ENCODE measurements at places on chromosomes 11 and 22.

- peak; percentile 75 for DNase-seq
Observed at GRCh38 chr22:36365020-36365411, 22.8 kb downstream of the MYH9 start.

DNA sequence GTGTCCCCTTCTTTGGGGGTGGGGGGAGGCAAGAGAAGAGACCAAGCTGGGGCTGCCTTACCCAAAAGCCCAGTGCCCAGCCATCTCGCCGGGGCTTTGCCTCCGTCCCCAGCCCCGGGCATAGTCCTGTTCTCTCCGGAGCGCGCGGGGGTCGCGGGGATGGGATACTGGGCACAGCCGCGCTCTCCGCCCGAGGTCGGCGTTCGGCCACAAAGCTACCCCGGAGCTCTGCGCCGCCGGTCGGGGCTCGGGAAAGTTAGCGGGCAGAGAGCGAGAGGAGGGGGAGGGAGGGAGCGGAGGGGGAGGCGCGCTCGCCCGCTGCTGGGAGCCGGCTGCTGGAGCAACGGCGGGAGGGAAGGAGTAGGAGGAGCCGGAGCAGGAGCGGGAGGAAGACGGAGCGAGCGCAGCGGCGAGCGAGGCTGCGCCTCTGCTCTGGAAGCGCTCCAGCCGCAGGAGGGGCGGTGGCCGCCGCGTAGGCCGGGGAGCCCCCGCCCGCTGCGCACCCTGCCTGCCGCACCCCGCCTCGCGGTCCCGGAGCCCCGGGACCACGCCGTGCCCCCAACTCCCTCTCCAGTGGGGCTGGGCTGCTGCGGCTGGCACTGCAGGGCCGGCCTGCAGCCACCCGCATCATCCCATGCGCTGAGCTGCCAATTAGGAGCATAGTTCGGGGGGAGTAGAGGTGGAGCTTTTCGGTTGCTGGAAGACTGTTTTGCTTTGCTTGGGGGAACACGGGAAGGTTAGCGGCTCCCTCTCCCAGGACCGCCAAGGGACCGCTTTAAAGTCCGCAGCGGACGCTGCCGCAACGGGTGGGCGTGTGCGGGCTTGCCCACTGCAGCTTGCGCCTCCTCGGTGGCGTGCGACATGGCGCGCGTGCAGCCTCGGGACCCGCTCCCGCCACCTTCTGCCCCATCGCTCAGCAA, at the start of gene SCN4B:
TSS of gene SCN4B (minus strand) at position 272 of the 920 bp plus-strand sequence. CDS start at position 122, 150 bp downstream.
- peak; percentile 88 for DNase-seq

DNA sequence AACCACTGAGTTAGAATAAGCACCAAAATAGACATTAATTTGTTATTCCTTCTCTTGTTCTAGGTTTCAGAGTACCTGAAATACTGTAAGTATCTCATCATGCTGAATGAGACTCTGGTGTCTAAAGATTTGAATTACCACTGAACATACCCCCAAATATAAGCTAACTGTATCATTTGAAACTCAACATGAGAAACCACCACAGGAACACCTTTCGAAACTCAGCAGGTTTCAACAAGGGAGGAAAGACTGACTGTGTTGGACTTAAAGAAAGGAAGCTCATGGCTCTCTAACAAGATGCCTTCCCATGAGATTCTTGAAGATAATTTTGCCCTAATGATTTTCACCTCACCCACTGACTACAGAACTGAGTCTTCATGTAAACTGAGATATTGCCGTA, 37.0 kb downstream of the PRCP start:
- DNase-seq = no peak

GRCh38 chr22:22712092-22712658, 67.8 kb downstream of the GGTLC2 start:
- DNase-seq = no peak

GRCh38 chr11:61037441-61038093, 64.7 kb upstream of the CD5 start:
- DNase-seq = no peak

- DNase-seq = no peak
Observed at GRCh38 chr11:3102641-3102921, 45.4 kb upstream of the CARS1 start.

- no peak for DNase-seq
Observed at GRCh38 chr22:40463017-40463631, 92.7 kb downstream of the SGSM3 start.

- no peak for DNase-seq
Observed at GRCh38 chr11:203945-204586, 3.1 kb downstream of the BET1L start.

GRCh38 chr22:48636746-48637145, 1190.9 kb downstream of the BRD1 start:
- no peak for DNase-seq

DNA sequence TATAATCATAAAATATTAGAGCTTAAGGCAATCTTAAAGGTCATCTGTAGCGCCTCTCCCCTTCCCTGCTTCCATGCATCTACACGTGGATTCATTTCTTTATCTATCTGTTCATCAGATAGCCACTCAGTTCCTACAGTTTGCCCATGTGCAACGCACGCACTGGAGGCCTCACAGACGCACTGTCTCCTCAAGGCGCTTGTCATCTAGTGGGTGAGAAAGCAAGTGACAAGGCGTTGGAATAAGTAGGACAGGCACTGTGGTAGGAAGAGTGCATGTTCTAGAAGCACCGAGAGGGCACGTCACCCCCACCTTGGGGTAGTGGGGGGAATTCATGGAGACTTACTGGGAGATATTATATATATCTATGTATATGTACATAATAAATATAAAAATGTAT, 20.8 kb upstream of the JAM3 start:
- no peak for DNase-seq

DNA sequence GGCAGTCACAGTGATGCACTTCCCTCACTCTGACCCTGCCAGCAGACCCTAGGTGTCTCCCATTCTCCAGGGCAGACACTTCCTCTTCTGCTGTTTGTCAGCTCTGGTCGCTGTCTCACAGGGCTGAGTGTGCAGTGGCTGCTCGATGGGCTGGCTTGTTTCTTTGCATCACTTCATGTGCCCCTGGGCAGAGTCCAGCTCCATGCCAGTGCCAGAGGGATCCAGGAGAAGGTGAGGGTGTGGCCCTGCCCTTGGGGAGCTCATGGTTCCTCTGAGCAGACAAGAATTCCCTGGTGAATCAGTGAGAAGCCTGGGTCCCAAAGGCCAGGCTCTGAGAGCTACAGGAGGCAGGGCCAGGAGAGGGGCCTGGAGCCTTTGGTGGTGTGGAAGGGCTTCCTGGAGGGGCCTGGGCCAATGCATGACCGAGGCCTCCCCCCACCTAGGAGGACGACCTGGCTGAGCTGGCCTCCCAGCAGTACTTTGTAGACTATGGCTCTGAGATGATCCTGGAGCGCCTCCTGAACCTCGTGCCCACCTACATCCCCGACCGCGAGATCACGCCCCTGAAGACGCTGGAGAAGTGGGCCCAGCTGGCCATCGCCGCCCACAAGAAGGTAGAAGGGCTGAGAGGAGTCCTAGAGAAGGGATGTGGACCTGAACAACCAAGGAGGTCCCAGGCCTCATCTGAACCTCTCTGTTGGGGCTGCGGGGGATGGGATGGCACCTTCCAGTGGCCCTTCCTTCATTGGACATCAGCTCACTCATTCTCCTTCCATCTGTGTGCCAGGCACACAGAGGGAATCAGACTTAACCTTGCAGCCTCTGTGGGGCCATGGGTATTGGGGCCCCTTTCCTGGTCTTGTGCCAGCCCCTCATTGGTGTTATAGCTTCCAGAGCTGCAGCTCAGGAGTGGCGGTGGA, 66.1 kb downstream of the MYO7A start:
- DNase-seq = no peak

- DNase-seq = no peak
Observed at GRCh38 chr11:99176430-99176829, 155.7 kb downstream of the CNTN5 start.

DNA sequence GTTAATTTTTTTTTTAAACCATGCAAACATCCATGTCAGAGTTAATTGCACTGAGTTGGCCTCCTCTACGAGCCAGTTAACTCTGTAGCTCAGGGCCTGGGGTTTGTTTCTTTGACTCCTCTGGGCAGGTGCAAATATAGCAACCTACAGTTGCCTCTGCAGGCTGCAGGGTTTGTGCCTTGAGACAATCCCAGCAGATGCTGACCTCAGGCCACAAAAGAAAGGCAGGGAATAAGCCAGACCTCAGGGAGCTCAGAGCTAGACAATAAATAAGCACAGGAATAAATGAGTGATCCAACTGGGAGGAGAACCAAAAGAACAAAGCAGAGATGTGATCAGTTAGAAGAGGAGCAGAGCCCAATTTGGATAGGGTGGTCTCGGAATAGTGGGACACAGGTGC, 390.8 kb downstream of the SHANK2 start:
- no peak for DNase-seq

GRCh38 chr11:113351068-113351450, 36.5 kb upstream of the ANKK1 start:
- no peak for DNase-seq

GRCh38 chr11:64011371-64011770, 24.4 kb upstream of the FLRT1 start:
- no peak for DNase-seq

- peak; percentile 45 for DNase-seq
Observed at GRCh38 chr22:36457688-36458450, 23.6 kb downstream of the TXN2 start.

DNA sequence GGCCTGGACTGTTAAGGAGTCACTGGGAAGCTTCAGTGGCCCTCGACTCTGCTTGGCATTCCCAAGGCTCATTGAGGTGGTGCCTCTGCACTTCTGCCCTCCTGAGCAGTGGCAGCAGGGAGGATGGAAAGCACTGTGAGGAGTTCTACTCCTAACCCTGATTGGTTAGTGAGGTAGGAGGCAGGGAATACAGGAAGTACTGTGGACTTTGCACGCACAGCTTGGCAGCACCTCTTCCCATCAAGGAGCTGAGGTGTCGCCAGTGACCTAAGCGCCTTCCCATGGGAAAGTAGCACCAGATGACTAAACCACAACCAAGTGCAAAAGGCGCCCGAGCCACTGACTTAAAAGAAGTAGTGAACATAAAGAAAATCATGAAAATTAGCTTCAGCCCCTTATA, 152.5 kb upstream of the CADM1 start:
- no peak for DNase-seq
